Stimulated activated CD8-positive, alpha-beta memory T cell treated with anti-CD3 and anti-CD28 coated beads, Interleukin-2, amount 100 ng/mL, for 1 hour (primary cell): ENCODE measurements at places on chromosomes 3 and 15.

DNA sequence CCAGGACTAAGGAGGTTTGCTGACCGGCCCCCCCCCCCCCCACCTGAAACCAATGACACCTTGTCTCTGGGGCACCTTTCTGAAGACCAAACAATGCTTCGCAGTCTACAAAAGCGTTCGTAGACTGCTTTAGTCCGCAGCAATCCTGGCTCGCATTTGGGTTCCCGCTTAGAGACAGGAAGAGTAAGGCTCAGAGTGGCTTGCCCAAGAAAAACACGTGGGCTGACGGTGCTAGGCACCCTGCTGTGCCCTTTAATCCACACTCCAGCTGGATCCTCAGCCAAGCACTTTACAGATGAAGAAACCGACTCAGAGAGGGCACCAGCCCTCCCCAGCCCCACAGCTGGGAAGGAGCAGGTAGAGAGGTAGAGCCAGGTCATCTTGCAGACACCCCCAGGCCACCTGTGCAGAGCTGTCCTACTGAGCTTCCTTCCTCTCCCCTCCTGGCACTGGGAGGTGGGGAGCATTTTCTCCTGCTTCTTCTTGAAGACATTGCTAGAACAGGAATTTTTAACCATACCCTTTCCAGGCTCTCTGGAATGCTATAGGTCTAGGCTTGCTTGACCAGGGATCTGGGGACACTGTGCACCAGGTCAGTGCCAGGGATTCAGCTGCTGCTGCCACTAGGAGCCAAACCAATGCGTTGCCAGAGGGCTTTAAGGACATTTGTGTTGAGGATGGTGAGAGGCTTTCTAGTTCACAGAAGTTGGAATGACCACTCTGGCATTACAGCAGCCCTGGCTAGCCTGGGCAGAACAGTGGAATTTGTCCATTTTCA is 1.0 kb upstream of the KLF15 start:
- no peak for DNase-seq

DNA sequence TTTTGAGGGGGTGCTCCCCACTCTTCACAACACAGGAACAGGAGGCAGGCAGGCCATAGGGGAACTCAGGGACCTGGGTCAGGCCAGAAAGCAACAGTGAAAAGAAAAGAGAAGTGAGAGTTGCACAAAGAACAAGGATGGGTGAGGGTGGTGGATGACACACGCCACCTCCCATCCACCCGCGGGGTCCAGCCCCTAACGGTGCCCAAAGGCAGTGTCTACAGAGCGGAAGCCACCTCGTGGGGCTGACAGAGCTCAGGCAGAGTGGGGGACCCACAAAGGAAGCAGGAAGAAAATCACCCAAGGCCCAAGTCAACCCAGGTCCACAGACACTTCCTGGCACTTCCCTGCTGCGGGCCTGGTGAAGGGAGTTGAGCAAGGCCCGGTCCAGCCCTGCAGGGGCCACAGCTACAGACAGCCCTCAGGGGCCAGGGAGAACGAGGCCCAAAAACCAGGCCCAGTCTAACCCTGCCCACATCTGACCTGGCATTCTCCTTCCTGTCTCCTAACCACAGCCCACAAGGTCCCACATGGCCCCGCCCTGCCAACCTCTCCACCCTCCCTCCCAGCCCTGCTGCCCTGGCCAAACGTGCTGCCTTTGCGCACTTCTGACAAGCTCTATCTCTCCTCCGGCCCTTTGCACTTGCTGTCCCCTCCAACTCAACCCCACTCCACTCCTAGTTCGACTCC is 5.9 kb downstream of the NUP210 start:
- peak; percentile 48 for DNase-seq

DNA sequence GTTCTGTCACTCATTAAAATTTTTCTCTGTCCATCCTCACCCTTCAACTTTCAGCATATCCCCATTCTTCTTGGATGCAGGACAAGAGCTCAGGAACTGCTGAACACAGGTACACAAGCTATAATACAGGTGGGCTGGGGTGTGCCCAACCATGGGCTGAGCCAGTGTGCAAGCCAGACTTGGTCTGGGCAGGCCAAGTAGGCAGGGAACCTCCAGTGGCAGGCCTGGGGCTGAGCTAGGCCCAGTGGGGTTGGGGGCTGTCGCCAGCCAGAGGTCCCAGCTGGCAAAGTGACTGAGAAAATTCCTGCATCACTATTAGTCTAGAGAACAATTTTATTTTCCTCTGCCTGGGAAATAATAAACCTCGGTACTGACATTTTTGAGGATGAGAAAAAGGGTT is 202.9 kb downstream of the LRRC3B start:
- no peak for DNase-seq

DNA sequence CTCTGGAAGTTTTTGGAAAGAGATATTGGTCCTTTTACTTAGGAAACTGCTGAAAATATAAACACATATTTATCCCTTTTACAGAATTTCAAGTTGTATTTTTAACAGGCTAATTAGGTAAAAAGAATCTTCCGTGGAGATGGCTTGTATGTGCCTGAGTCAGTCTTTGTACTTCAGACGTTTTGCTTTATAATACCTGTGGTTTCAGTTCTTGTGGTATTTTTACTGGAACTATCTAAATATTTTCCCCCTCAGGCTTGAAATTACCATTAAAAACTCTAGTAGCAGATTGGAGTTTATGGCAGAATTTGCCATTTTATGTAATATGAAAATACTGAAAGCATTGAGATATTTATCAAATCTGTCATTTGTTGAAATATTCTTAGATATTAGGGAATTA is 151.6 kb upstream of the CGNL1 start:
- DNase-seq: no peak
